ENCODE measurements at places on chromosomes 5 and 9.

DNA sequence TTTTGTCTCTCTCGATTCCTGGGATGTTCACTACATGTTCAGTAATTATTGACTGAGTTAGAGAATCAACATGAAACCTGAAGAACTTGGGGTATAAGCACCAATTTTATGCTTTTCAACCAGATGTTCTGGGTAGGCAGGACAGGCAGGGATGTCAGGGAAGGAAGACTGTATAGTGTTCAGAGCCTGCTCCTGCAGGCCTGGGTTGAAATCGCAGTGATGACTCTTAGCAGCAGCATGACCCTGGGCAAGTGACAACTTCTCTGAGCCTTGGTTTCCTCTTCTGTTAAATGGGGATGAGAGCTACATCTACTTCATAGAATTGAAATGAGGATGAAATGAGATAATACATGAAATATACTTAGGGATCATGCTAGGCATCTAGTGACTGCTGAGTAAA is 29.7 kb upstream of the PANK3 start:
- no peak for DNase-seq

DNA sequence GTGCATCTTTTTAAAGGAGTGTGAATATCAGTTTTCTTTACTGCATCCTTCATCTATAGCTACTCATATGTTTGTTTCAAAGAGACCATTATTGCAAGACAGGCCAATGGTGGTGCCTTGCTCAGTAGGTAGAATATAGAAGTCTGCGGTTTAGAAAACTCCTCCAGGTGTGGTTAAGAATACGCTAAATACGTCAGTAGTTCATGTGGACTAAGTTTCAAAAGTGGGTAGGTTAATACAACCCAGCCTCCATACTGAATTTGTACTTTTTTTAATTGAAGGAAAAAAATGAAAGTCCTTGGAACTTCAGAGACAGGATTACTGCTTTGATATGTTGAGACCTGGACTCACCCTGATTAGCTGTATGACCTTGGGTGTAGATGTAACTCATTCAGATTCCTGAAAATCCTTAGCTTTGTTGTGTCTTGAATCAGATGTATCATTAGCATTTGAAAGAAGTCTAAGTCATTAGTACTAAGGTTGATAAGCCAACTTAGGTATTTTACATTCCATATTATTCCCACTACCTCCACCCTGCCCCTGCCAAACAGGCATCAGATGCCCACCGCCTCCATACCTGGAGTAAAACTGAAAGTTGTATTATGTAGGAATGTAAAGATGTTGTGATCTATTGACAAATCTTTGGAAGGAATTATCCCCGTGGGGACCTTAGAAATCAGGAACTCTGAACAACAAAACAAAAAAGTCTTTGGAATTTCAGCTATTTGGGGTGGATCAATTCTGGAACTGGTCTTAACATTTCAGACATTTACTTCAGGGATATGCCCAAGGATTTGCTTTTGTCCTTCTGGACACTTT is 6.1 kb downstream of the BASP1 start:
- DNase-seq = no peak

GRCh38 chr5:41708604-41708940 is 161.7 kb downstream of the OXCT1 start:
- DNase-seq = no peak

DNA sequence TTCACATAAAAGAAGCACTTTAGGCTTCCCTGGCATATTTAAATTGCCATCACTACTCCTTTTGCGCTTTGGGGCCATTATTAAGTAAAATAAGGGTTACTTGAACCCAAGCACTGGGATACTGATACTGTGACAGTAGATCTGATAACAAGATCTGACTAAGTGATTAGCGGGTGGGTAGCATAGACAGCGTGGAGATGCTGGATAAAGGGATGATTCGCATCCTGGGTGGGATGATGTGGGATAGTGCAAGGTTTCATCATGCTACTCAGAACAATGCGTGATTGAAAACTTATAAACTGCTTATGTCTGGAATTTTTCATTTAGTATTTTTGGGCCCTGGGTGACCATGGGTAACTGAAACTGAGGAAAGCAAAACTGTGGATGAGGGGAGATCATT is 75.1 kb downstream of the PTTG1 start:
- no peak for DNase-seq

- DNase-seq = no peak
Measured at GRCh38 chr5:16659536-16659935, 42.7 kb upstream of the RETREG1 start.

DNA sequence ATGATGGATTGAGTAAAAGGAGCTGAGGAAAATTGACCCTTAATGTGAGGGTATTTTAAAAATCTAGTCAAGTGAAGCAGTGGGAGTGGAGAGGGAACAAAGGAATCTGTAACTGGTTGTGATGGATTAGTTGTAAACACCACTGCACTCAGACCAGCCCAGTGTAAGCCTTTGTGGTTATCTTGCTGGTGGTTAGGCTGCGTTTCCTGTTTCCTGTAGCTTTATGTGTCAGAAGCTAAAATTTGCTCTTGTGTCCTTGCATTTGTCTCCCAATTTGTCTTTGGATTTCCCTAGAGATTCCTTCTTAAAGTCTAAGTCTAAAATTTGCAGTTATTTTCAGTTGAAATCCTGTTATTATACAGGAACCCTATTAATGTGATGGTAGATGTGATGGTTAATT is 6.3 kb downstream of the IFNA21 start:
- peak; percentile 37 for DNase-seq

GRCh38 chr5:77420940-77421339 is 71.2 kb downstream of the WDR41 start:
- no peak for DNase-seq

- DNase-seq = no peak
Measured at GRCh38 chr5:158751961-158752655, 347.6 kb downstream of the EBF1 start.

DNA sequence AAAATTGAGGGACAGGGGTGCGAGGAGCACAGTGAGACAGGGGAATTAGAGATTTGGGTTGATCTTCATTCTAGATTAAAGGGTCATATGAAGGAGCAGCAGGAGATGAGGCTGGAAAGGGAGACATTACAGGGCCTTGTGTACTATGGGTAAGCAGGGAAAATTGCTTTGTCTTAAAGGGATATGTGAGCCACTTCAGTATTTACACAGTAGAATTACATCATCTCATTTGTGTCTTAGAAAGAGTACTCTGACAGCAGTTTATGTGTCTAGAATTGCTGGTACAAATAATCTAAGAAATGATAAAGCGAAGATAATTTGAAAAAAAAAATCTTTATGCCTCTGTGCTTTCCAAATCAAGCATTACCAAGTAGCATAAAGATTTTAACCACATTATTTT is 287.0 kb upstream of the ARRDC3 start:
- DNase-seq = no peak

GRCh38 chr5:142491270-142491669 is 166.4 kb upstream of the SPRY4 start:
- DNase-seq = no peak

GRCh38 chr5:132454361-132454760 is 36.2 kb downstream of the IRF1 start:
- no peak for DNase-seq

GRCh38 chr9:95435074-95435728 is 81.6 kb downstream of the PTCH1 start:
- DNase-seq = peak; percentile 5

DNA sequence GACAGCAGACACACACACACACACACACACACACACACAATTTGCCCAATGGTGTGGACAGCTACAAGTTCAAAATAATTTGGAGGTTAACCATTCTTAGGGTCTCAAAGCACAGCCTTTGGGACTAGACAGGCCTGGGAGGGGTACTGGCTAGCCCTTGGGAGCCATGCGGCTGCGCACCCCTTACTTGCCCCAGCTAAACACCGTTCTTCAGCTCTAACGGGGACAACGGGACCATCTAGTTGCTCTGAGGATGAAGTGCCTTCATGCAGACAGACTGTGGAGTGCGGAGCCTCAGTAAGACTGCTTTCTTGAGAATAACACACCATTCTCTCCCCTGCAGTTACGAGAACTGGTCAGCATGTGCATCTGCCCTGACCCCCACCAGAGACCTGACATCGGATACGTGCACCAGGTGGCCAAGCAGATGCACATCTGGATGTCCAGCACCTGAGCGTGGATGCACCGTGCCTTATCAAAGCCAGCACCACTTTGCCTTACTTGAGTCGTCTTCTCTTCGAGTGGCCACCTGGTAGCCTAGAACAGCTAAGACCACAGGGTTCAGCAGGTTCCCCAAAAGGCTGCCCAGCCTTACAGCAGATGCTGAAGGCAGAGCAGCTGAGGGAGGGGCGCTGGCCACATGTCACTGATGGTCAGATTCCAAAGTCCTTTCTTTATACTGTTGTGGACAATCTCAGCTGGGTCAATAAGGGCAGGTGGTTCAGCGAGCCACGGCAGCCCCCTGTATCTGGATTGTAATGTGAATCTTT is 64.6 kb downstream of the PSMB7 start:
- no peak for DNase-seq

DNA sequence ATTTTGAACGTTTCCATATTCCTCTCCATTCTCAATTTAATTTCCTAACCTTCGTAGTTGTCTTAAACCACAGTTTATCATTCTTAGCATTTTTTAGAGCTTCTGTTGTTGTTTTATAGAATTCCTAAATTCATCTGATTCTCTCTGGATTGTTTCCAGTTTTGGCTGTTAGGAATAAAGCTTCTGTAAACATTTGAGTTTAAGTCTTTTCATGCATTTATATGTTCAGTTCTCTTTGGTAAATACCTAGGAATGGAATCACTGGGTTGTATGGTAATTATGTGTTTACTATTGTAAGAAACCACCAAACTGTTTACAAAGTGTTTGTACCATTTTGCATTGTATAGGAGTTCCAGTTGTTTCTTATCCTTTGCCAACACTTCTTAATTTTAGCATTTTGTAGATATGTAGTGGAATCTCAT is 29.7 kb downstream of the GPR21 start:
- DNase-seq = no peak

GRCh38 chr9:100216178-100216787 is 117.2 kb downstream of the INVS start:
- peak; percentile 51 for DNase-seq

DNA sequence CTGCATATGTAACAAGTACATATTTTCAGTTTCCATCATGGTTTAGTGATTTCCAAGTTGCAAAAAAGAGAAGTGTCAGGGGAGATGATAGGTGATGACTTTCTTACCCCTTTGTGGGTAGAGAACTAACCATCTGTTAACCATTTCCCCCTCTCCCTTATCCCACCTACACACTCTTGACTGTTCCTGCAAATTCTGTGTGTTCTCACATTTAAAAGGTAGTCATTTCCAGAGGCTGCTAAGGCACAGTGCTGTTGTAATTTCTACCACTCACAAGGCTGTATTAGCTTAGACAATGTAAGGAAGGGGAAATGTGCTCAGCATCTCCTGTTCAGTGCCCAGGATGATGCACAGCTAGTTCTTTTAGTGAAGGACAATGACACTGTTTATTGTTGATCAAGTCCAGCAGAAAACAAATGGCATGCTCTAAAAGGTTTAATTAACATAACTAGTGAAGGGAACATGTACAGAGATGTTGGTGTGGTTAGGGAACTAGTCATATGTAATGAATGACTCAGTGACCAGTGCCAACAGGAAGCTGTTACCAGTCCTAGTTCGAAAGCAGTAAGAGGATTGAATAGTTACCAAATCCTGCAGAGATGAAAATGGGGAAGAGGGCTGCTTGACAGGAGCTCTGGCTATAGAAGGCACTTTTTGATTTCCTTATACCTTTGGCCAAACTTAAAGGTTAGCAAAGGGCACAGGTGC is 165.1 kb downstream of the PLK2 start:
- no peak for DNase-seq

DNA sequence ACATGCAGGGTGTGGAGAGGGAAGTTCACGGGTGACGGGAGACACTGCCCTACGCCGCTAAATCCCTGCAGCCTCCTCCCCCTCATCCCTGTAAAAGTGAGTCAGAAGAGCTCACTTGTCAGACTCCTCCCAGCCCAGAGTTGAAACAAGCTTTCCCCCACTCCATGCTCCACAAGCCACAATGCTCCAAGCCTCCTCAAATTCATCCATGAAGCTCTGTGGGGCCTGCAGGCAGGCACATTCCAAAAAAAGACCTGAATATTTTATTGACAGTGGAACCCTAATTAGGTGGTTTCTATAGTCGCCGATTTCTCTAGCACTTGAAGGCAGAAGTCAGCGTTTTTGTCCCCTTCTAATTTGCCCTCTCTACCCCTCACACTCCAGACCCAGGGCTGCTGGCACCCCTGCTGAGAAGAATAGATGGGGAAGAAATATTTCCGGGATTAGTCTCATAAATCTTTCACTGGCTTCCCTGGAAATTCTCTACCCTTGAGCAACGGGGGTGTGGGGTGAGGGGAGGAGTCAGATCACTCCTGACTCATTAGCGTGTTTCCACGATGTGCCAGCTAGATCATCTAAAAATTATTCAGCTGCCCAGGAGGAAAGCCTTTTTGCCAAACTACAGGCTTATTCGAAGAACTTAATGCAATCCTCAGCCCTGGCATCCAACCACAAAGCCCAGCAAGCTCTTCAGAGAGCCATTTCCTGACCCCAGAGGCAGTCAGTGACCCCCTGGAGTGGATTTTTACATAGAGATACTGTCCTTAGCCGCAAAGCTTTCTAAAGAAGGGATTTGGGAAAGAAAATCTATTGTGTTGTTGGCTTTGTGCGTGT is 97.1 kb downstream of the ENC1 start:
- DNase-seq = no peak

GRCh38 chr5:114312658-114313057 is 49.2 kb upstream of the KCNN2 start:
- no peak for DNase-seq

GRCh38 chr9:27247756-27248155 is 49.2 kb downstream of the EQTN start:
- DNase-seq = no peak

DNA sequence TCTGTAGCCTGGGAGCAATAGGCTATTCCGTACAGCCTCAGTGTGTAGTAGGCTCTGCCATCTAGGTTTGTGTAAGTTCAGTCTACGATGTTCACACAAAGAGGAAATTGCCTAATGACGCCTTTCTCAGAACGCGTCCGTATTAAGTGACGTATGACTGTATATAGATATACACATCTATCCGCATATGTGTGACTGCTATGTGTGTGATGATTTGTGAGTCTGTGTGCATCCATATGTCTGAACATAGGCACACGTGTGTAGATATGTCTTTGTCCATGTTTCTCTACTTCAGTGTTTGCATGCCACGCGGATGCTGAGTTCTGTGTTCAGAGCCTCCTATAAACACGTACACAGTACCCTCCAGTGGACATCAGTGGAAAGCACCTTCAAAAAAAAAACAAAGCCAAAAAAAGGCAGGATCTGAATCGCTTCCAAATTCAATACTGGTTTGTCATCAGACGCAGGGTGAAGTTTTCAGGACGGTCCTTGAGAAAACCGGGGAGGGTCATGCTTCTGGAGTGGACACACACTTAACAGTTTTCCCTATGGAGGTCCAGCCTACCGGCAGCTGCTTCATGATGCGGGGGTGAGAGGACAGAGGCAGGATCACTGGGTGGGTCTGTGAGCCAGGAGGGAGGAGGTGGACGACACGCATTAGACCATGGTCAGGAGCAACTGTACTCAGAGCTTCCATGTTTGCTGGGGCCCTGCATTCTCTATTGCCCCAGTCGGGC is 29.5 kb upstream of the ALDH1B1 start:
- peak; percentile 26 for DNase-seq
